Suprapubic skin (tissue), 4 donors: ENCODE measurements at places on chromosomes 16 and 17.

DNA sequence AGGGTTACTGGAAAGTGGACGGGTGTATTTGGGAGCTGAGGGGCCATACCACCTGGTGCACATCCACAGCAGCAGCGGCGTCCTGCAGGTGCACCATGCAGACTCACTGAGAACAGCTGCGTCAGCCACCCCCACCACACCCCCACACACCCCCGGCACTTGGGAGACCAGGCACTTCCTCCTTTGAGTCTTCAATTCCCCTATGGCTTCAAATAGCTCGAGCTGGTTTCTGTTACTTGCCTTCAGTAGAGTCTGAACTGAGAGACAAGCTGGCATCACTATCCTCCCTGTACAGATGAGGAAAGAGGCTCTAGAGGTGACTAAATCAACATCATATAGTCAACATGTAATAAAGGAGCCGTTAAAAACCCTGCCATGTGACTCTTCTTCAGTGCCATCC lies 15.4 kb downstream of the CUEDC1 start:
- DNase-seq: no peak

GRCh38 chr17:72273289-72274056 lies 152.7 kb downstream of the SOX9 start:
- DNase-seq: no peak

DNA sequence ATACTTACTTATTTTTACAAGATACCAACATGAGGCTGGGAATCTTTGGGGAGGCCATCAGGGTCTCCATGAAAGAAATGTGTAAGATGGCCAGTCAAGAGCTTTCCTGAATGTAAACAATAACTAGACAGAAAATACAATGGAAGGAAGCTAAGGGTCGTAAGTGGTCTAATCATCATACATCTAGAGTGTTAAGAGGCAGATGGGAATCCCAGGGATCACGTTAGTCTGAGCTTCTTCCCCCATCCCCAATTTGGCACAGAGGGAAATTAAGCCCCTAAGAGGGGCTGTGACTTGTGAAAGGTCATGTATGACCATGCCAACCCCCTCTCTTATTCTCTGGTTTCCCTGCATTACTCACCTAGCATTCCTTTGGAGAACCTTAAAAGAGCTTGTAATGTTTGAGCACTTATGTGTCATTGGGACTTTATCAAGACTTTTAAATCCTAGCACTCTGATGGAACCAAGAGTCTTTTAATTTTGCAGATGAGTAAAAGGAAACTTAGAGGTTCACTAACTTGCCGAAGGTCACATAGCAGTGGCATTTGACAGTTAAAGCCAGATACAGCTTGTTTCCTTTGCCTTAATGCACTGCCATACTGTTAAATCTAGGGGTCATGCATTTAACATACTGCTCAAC lies 46.1 kb downstream of the DCUN1D3 start:
- no peak for DNase-seq

- DNase-seq: no peak
Observed at GRCh38 chr17:55381017-55381770, 40.4 kb downstream of the MMD start.

DNA sequence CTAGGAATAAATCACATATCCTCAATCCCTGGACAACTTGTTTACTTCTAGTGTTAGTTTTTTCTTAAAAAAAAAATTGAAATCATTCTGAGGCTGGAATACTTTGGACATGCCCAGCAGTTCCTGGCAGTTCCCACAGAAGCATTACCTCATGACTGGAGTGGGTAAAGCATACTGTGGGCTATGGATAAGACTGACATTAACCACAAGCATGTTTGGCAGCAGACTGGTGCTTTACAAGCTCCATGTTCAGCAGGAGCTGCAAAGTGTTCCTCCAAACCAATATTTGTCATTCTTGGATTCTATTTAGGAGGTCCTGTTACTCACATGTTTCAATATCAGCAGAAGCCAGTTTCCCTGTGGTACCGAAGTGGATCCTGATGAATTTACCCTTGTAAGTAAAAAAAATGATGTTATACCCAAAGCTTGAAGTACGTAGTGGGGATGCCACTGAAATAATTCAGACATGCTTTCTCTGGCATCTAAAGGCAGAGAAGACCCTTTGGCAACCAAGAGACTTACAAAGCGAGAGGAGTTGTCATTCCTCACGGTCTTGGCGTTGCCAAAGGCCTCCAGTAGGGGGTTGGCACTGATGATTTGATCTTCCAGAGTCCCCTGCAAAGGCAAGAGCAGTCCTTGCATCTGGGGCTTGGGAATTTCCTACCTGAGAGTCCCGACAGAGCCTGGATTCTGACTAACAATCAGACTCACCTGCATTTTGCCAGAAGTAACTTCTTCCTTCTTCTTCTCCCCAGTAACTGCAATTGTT lies 4.9 kb downstream of the MYH1 start:
- no peak for DNase-seq

DNA sequence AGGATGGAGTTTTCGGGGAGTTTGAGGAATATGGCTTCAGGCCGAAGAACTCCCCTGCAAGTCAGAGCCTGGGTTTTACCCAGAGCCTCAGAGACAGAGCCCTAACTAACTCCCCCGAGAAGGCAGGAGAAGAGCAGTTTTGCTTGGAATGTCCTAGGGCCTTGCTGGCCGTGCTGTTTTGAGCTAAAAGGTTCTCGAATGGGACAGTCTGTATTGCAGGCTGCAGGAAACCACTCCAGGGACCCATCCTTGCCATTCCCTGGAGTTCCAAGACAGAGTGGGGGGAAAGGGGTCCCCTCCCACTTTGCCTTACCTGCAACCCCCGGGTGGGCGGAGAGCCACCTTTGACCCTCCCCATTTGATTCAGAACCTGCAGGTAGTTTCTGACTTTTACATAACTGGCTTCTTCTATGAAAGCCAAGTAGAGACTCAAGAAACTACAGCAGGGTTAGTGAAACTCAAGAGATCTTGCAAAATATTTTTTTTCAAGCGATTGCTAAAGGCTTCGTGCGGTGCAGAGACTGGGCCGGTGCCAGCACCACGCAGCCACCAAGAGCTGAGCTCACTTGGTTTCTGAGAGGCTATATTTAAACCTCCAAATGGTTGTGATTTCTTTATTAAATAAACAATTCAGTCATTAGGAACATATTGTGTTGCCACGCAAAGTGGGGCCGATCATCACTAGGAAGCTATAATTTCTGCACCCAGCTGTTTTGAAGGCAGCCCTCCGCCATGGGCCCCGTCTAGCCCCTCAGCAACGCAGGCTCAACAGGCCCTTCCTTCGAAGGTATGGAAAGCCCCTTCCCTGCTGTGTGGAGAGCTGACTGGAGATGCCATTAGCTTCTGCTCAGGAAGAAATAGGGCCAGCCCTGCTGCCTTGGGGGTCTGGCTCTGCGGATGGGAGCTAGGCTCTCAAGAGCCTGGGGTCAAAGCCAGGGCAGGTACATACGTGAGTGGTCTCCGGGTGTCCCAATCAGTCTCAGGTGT lies 223.0 kb downstream of the NTN1 start:
- no peak for DNase-seq

GRCh38 chr16:81185416-81185815 lies 53.1 kb upstream of the BCO1 start:
- no peak for DNase-seq

DNA sequence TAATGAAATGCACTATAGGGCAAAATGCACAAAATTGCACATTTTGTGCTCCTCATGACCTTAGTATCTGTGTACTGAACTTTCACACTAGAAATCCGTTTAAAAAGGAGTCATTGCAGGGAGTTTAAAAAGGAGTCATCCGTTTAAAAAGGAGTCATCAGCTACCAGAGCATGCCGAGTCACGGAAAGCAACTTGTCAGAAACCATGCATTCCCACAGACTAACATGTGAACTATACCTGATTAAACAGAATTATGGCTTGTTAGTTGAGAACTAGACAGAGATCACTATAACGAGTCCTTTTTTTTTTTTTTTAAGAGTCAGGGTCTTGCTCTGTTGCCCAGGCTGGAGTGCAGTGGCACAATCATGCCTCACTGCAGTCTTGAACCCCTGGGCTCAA lies 35.9 kb downstream of the SLC6A4 start:
- DNase-seq: no peak
